ENCODE measurements at places on chromosomes 7 and 10.

GRCh38 chr7:139827042-139827441 is 2.0 kb upstream of the TBXAS1 start:
- DNase-seq = no peak

GRCh38 chr7:105926131-105926530 is 36.9 kb upstream of the CDHR3 start:
- DNase-seq = no peak

DNA sequence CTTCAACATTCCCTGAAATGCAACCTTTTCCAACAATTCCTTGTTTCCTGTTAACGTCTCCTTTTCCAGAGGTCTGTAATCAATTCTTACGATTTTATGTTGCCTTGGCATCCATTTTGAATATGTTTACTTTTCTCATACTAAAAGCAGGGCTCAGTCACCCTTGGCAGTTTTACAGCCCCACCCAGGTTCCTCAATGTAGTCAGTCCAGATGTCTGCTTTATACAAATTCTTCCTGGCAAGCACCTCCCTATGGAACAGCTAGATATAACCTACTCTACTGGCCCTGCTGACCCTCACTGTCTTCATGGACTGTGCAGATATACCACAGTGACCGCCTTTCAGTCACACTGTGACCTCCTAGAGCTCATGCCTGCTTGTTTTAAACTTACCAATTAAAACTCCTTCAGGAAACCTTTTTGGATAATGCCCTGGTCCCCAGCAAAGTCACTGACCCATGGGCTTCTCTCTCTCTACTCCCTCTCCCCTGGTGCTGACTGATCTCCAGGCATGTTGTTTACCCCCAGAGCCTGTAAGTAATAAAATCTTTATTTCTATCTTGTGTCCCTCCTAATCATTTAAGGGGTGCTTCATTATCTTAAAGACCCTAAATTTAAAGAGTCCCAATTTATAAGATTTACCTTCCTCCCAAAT is 147.1 kb upstream of the STEAP1 start:
- DNase-seq = no peak

GRCh38 chr10:72597897-72598296 is 28.0 kb downstream of the MICU1 start:
- DNase-seq = no peak

- peak; percentile 30 for DNase-seq
Observed at GRCh38 chr7:32347244-32347828, 142.8 kb downstream of the LSM5 start.

DNA sequence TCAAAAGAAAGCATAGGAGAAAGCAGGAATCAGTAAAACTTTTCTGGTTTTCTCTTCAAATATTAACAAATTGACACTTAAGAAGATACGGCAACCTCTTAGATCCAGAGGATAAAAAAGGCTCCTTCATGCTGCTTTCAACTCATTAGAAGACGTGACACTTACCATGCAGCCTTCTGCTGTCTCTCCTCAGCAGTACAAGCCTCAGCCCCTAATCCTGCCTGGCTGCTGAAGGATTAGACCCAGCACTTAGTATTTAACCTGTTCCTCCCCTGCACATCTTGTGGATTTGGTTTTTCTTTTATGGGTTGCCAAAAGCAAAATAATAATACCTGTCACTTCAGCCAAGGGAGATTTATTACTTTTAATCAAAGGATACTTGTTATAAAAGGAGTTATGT is 108.4 kb downstream of the LYZL1 start:
- DNase-seq = no peak

GRCh38 chr10:98925651-98926050 is 310.0 kb downstream of the HPSE2 start:
- no peak for DNase-seq

DNA sequence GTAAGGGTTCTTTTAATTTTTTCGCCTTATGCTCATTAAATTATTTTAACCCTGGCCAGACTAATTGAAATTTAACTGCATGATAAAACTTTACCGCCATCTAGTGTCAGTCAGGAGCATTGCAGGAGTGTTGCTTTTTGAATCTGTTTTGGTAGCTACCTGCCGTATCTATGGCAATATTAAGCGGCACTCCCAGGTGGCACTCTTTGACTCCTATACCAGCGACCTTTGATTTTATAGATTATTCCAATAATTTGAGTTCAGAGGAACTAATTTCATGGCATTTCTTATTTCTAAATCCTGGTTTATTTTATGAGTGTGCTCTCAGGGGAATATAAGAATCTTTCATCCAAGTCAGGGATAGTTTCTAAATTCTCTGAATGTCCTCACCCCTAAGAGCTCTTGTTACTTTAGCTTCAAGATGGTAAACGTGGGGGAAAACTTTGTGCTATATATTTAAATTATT is 198.9 kb downstream of the REEP3 start:
- DNase-seq = peak; percentile 55

DNA sequence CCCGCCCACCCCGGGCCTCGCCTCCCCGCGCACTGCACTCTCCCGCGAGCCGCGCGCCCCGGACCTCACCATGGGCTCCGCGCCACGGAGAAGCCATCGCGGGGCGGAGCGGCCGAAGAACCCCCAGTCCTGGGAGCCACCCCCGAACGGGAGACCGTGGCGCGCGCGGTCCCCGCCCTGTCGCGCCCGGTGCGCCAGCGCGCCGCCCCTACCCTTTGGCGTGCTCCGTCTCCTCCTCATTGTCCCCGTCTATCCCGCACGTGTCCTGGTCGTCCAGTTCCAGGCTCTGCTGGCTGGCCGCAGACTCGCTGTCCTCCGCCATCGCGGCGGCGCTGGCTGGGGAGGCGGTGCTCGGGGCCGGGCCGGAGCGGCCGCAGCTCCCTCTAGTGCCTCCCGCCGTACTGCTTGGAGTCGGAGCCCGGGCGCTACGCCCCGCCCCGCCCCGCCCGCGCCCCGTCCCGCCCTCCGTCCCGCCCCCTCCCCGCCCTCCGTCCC is at the start of gene NMT2:
NMT2 (minus strand) TSS at position 403 of the 495 bp plus-strand sequence; CDS start at position 322, 81 bp downstream.
- DNase-seq = peak; percentile 97

DNA sequence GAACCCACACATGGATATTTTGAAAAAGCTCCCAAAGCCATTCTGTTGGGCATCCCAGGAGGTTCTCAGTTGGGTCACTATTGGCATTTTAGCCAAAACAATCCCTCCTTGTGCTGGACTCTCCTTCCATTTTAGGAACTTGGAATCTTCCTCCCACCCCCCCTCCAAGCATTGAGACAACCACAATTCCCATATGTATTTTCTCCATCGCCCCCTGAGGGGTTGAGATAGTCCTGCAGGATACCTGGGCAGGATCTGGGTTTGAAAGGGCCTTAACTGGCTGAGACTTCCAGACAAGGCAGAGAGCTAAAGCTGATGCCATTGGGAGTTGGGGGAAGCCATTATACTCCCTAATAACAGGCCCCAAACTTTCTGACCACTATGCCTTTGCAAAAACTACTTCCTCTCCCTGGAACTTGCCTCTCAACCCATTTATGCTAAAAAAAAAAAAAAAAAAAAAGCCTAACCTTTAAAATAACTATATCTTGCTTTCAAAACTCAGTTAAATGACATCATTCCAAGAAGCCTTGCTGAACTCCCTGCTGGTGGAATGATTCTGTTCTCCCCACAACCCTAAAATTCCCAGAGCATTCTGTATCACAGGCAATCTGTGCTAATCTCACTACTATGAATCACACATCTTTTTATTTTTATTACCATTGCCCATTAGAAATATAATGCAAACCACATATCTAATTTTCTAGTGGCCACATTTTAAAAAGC is 77.5 kb upstream of the PDE1C start:
- DNase-seq = no peak

DNA sequence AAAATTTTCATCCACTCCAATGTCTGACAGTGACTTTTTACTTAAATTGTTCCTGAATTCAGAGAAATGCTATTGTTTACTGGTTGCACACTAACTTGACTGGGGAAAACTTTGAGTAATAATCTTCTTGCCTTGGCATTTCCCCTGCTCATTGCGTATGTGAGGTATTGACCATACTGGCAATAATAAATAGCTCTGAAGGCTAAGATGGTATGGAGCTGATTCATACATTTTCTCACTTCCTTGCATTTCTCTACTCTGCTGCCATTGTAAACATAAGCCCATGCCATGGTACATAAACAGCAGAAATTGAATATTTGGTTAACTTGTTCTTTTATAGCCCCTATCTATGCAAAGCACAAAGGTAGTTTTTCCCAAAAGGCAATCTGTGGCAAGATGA is 290.0 kb downstream of the RNLS start:
- no peak for DNase-seq

Measured in urothelium cell line (cell line).